Naive thymus-derived CD4-positive, alpha-beta T cell (primary cell): ENCODE measurements at places on chromosomes 2 and 18.

GRCh38 chr2:36834731-36835524 is 131.4 kb downstream of the STRN start:
- DNase-seq, result no peak

DNA sequence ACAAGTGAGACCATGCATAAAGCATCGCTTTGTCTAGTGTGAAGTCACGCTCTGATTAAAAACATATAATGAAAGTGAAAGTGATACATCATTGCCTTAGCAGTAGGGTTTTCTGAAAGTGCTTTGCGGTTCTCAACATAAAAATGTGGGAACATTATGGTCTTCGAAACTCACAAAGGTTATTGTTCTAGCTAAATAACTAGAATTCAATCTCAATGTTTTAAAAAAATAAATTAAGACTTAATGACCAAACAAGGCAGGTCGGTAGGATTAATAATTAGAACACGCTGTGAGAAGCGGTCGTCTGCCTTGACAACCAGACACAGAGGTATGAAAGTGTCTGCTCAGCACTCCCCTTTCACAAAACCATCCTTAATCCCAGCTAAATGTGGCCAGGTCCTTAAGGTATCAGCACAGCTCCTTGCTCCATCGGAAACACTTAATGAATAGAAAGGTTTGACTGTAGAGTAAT is 42.2 kb downstream of the KLHL14 start:
- no peak for DNase-seq

GRCh38 chr2:94869131-94869530 is 2.1 kb upstream of the TEKT4 start:
- no peak for DNase-seq

DNA sequence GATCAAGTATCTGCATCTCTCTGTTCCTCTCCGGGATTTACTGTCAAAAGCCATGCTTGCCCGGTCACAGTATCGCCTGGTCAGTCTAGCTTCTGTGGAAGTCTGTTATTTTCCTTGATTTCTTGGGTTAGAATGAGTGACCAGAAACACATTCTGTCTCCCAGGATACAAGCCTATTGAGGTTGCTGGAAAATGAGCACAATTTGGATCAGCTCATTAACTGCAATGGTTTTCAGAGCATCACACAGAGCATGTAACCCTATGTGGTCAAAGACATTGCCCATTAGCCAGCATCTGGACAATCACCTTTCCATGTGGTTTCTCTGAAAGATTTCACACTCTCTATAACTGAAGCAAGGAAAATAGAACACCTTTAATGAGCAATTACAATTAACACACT is 124.2 kb upstream of the FAM98A start:
- no peak for DNase-seq

- no peak for DNase-seq
These were observed 53.5 kb upstream of the ITGB6 start for GRCh38 chr2:160253440-160254188.

DNA sequence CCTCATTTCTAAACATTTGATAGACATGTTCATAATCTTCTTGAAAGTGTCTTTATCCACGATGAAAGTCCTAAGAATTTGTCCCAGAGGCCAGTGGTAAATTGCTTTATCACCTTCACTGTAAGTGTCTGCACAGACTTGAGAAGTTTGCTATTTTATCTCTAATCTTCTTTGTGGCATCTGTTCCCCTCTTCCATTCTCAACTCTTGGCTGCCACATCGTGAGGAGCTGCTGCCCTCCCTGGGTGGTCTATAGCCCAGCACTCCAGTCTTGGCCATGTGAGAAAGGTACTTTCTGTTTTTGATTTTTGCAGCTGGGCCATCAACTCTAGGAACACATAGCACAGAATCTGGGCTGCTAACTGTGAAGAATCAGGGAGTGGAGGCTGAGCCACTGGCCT is 45.5 kb downstream of the SLC14A2 start:
- DNase-seq, result no peak

DNA sequence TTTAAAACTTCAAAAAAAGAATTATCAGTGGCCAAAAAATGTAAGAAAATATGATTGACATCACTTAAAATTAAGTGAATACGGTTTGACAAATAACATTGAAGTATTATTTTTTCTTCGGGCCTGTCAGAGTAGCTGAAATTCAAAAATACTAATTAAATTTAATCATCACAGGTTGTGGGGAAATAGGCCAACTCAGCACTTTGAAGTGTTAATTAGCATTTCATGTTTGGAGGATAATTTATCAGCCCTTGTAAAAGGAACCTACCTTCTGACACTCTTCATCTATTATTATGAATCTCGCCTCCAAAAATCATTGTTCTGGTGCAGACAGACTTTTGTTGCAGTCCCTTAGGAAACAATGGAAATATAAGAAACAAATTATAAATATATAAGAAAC is 17.6 kb upstream of the OR6B3 start:
- DNase-seq, result no peak

DNA sequence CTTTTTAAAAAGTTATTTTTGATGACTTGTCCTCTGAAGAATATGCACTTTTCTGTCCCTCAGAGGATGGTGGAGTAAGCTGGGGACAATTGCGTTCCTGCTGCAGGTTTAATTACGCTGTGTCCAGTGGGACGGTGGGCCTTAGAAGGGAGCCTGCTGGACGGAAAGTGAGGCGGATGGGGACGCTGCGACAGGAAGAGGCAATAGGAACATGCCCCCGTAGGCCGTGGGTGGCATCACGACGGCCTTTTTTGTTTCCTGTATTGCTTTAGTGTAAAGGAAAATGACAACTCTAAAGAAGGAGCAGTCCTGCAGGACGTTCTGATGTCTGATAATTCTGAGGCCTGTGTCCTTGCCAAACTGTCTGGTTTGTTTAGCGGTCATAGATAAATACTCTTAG is 121.6 kb downstream of the NFATC1 start:
- DNase-seq, result no peak

DNA sequence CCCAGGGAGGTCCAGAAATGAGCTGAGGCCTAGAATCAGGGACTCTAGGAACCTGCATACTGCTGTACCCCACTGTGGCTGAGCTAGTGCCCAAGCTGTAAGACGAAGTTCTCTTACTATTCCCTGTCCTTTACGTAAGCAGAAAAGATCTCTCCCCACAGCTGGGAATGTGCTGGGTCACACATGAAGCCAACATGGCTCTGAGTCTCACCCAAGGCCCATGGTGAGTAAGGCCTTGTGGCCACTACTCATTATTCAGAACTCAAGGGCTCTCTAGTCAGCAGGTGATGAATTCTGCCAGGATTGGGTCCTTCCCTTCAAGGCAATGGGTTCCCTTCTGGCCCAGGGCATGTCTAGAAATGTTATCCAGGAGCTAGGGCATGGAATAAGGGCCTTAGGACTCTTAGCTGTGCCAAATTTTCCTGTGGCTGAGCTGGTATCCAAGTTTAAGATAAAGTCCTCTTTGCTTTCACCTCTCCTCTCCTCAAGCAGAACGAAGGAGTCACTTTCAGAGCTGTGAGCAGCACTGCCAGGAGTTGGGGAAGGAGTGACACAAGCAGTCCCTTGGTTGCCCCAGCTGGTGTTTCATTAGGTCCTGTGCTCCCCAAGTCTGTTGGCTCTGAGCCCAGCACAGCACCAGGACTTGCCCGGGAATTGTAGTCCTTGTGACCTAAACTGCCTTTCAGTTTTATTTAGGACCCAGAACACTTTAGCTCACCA is 707.6 kb downstream of the SLC4A3 start:
- DNase-seq, result no peak

- no peak for DNase-seq
These were observed 2.8 kb upstream of the WNT10A start for GRCh38 chr2:218877891-218878290.

DNA sequence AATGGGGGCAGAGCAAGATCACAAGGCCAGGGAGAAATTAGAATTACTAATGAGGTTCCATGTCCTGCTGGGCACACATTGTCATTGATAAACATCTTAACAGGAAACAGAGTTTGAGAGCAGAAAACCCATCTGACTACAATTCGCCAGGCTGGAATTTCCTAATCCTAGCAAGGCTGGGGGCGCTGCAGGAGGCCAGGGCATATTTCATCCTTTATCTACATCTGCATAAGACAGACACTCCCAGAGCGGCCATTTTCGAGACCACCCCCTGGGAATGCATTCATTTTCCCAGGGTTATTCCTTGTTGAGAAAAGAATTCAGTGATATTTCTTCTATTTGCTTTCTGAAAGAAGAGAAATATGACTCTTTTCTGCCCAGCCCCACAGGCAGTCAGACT is 152.7 kb downstream of the SUCLG1 start:
- no peak for DNase-seq
